ENCODE measurements at places on chromosomes 6 and 20. TPM values are rescaled to one million over a fixed set of nuclear protein-coding genes. Genes with fewer than 3 reads are reported as not detected.

The SEL1L2 gene
- total RNA-seq = 1.4 TPM

The SLC24A3 gene
- total RNA-seq = 6.3 TPM

The GMPR gene
- total RNA-seq = 8.3 TPM

The BCAS4 gene
- 6.5 TPM for total RNA-seq

The ATRN gene
- 20.2 TPM for total RNA-seq

The RSPO4 gene
- total RNA-seq = not detected

The SCUBE3 gene
- 0.09 TPM for total RNA-seq

The RMND1 gene
- 21.4 TPM for total RNA-seq

The RNF217 gene
- total RNA-seq = 30.7 TPM

The MLN gene
- not detected for total RNA-seq

The DZANK1 gene
- total RNA-seq = 1.4 TPM

The SYNDIG1 gene
- total RNA-seq = 0.19 TPM

The C20orf96 gene
- total RNA-seq = 1.4 TPM

The WASF1 gene
- total RNA-seq = 12.3 TPM

The DIDO1 gene
- total RNA-seq = 64.4 TPM

The CCM2L gene
- total RNA-seq = 9.2 TPM

The MYH7B gene
- 0.19 TPM for total RNA-seq

The RPRD1B gene
- 33.5 TPM for total RNA-seq

The LMBRD1 gene
- total RNA-seq = 51.8 TPM

The ULBP2 gene
- not detected for total RNA-seq

The RBM39 gene
- total RNA-seq = 462 TPM

The CAP2 gene
- total RNA-seq = 4.6 TPM

The KCNK16 gene
- not detected for total RNA-seq

The PNPLA1 gene
- not detected for total RNA-seq

The FHL5 gene
- 25.9 TPM for total RNA-seq

The NFATC2 gene
- 4.1 TPM for total RNA-seq

The ID4 gene
- 184 TPM for total RNA-seq

The OPRL1 gene
- total RNA-seq = 1.2 TPM

The GGT7 gene
- total RNA-seq = 8.5 TPM

The LZTS3 gene
- 7.9 TPM for total RNA-seq

The OOEP gene
- total RNA-seq = not detected

The DDR1 gene
- total RNA-seq = 77.3 TPM

The HS3ST5 gene
- total RNA-seq = not detected
